Caco-2 (cell line): ENCODE measurements at places on chromosomes 13 and 19. TPM values are rescaled to one million over a fixed set of nuclear protein-coding genes. Genes with fewer than 3 reads are reported as not detected.

CGB7 gene
- total RNA-seq, result 2.2 and 3.0 TPM in 2 replicates

IZUMO2 gene
- not detected in 2 replicates for total RNA-seq

CNMD gene
- not detected in 2 replicates for total RNA-seq

RNF225 gene
- total RNA-seq, result 0.73 and 1.3 TPM in 2 replicates

ACP5 gene
- total RNA-seq, result 0.48 TPM in 1 of 2 replicates, not detected in the other

YJU2 gene
- 19.5 TPM in 2 replicates for total RNA-seq

KCNN4 gene
- total RNA-seq, result 3.0 and 4.0 TPM in 2 replicates

MAP4K1 gene
- total RNA-seq, result 1.7 and 2.4 TPM in 2 replicates

MEIS3 gene
- total RNA-seq, result 16.2 and 16.8 TPM in 2 replicates

CEACAM3 gene
- not detected in 2 replicates for total RNA-seq

IGLON5 gene
- total RNA-seq, result not detected in 2 replicates

MAP2K7 gene
- total RNA-seq, result 37.4 and 42.6 TPM in 2 replicates

BCL2L12 gene
- 103 and 111 TPM in 2 replicates for total RNA-seq

ODAD3 gene
- not detected in 2 replicates for total RNA-seq
